ENCODE measurements at places on chromosomes 11 and 22.

GRCh38 chr11:100719362-100719761 is 32.3 kb downstream of the ARHGAP42 start:
- DNase-seq = no peak

- DNase-seq = no peak
Measured at GRCh38 chr11:72441752-72442207, 7.4 kb upstream of the CLPB start.

DNA sequence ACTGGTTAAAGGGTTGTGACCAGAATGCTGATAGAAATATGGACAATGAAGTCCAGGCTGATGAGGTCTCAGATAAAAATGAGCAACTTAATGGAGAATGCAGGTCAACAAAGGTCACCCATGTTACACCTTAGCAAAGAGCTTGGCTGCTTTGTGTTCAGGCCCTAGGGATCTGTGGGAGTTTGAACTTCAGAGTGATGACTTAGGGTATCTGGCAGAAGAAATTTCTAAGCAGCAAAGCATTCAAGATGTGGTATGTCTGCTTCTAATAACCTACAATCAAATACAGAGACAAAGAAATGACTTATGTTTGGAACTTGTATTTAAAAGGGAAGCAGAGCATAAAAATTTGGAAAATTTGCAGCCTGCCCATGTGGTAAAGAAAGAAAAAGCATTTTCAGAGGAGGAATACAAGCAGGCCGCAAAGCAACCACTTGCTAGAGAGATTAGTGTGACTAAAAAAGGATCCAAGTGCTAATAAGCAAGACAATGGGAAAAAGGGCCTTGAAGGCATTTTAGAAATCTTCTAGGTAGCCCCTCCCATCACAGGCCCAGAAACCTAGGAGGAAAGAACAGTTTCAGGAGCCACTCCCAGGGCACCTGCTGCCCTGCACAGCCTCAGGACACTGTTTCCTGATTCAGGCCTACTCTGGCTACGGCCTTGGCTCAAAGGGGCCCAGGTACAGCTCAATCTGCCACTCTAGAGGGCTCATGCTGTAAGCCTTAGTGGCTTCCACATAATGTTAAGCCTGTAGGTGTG is 41.3 kb downstream of the TNKS1BP1 start:
- no peak for DNase-seq

- DNase-seq = no peak
Measured at GRCh38 chr11:123227763-123228495, 32.9 kb upstream of the CLMP start.

DNA sequence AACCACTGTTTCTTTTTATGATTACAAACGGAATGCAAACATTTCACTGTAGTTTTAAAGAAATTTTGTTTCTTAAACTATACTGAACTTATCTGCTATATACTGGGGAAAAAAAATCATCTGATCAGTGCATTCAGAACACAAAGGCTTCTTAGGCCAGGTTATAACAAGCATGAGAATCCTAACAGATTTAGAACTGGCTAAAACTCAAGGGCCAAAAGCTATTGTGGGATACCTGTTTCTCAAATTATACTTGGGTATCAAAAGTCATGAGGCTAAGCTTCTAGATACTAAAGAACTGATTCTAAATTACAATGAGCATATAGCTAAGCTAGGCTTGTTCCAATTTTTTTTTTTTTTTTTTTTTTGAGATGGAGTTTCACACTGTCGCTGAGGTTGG is 29.7 kb upstream of the CHRNA10 start:
- DNase-seq = no peak

DNA sequence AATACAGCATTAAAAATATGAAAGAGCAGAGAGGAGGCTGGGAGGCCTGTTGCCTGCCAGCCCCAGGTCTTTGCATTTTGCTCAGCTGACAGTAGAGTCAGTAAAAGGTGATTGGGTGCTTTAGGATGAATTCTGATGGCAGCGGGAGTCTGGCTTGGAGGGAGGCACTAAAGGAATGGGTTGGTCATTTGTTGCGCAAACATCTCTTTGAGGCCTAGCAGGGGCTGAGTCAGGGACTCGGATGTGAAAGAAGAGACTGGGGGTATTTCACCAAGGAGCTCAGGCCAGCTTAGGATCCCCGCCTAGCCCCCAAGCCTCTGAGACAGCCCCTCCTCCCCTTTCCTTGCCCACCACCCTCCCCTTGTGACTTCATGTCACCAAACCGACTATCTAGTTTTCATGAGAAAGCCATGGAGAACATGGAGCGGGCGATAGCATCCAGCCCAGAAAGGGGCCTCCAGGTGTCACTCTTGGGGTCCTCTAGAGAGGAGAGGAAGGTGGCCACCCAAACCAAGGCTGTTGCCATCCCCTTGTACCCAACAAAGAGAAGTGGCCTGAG is 9.7 kb downstream of the DGKZ start:
- no peak for DNase-seq

DNA sequence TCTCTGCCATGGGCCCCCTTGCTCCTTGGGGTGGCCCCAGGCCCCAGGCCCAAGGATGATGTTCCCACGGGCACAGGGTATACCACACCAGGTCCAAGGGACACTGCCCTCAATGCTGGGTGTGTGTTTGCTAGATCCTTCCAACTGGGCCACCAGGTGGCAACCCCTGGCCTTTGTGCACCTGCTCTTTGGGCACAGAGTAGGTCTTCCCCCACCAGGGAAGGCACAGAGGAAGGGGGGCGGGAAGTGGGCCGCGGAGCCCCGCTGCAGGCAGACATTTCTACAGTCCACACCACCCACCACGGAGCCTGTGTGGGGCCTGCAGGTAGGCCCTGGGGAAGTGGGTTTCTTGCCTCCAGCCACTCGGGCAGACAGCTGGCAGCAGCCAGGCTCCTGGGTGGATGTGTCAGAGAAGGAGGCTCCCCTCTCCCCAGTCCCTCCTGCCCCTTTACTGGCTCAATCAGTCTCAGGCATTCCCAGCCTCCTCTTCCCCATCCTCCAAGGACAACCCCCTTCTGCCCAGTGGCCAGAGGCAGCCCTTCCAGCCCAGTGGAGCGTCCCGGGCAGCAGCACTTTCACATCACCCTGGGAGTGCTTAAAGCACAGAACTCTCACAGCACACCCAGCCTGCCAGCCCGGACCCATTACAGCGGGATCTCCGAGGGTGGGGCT is 21.6 kb downstream of the MAFF start:
- DNase-seq = no peak

DNA sequence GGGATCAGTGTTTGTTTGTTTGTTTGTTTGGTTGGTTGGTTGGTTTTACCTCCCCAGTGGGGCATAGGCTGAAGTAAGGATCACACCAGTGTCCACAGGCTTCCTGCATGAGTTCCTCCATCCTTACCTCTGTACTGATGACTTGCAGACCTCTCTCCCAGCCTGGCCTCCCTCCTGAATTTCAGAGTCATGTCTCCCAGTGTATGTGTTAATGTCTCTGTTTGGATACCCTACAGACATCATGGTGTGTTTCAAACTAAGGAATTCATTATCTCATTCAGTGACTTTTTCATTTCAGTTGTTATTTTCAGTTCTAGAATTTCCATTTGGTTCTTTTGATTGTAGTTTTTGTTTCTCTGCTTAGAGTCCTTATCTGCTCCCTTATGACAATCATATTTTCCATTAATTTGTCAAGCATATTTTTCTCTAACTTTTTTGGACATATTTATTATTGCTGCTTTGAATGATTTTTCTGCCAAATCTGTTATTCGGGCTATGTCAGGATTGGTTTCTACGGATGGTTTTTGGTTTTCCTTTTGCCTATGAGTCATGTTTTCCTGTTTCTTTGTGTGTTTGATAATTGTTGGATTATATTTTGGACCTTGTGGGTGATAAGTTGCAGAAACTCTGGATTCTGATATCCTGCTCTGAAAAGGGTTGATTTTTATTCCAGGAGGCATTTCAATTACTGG is 23.6 kb downstream of the MYEOV start:
- DNase-seq = no peak

- no peak for DNase-seq
Measured at GRCh38 chr11:102792604-102793003, 5.4 kb downstream of the MMP1 start.

GRCh38 chr11:8403310-8403709 is 139.6 kb upstream of the LMO1 start:
- no peak for DNase-seq

DNA sequence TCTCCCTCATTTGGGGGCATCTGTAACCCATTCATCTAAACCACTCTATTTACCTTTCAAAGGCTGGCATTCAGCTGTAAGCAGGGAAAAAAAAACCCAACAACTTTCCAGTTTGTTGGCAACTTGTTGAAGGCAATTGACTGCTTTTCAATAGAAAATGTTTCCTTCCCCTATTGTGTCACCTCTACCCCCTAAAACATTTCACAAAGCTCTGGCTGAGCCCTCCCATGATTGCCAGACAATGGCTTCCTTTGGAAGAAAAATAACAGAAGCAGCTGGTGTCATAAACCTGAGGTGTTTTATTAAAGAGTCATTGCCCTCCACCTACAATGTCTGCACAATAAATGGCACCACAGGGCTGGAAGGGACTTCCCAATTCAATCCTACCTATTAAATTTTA is 22.1 kb upstream of the PSMA1 start:
- DNase-seq = no peak

DNA sequence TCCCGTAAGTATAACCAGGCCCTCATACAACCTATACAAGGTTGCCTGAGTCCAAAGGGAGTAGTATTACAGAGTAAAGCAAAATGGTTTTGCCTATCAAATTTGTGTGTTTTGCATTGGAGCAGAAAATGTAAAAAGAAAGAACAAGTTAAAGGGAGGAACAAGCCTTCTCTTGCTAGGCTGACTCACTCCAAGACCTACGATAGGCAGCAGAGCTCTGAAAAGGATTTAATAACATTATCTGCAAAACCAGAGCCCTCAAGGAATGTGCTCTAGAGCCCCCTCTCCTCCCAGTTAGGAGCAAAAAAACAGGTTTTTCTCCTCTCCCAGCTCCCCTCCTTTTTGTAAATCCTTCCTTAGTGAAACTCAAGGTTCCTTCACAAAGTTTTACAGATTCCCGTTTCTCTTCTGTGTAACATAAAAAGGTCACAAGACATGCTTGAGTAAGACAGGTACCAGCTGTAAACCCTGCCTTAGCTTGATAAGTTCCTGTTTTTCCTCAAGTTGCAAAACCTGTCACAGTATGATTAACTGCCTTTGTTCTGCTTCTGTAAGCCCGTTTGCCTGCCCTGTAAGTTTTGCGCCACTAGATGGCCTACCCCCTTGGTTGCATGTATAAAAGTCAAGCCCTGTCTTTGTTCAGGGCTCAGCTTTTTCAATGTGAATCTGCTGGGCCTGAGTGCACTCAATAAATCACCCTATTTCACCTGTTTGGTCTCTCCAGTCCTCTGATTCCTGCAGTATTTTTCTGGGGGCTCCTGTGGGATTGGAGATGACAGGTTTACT is 498.2 kb downstream of the KCNA4 start:
- no peak for DNase-seq

DNA sequence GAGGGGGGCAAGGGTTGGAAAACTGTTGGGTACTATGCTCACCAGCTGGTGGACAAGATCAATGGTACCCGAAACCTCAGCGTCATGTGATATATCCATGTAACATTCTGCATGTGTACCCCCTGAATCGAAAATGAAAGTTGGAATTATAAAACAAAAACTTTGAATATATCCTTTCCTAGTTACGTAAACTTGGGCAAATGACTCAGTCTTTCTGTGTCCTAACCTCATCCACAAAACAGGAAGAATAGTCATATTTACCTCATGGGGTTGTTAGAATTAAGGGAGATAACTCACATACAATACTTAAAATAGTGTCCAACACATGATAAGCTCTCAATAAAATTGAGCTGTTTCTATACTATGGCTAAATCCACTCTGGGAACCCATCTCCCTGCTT is 620.1 kb upstream of the KIRREL3 start:
- no peak for DNase-seq

- DNase-seq = no peak
Measured at GRCh38 chr11:23425381-23425780, 565.1 kb upstream of the CCDC179 start.

GRCh38 chr11:68012843-68013610 is 2.9 kb downstream of the ALDH3B1 start:
- no peak for DNase-seq
